Kasumi-1 (cell line): ENCODE measurements at places on chromosomes 3 and 15.
A peak's percentile ranks its signal among the peaks of the same experiment; 100 is the strongest.

- no peak for DNase-seq
Observed at GRCh38 chr3:111496894-111497559, 45.0 kb upstream of the CD96 start.

DNA sequence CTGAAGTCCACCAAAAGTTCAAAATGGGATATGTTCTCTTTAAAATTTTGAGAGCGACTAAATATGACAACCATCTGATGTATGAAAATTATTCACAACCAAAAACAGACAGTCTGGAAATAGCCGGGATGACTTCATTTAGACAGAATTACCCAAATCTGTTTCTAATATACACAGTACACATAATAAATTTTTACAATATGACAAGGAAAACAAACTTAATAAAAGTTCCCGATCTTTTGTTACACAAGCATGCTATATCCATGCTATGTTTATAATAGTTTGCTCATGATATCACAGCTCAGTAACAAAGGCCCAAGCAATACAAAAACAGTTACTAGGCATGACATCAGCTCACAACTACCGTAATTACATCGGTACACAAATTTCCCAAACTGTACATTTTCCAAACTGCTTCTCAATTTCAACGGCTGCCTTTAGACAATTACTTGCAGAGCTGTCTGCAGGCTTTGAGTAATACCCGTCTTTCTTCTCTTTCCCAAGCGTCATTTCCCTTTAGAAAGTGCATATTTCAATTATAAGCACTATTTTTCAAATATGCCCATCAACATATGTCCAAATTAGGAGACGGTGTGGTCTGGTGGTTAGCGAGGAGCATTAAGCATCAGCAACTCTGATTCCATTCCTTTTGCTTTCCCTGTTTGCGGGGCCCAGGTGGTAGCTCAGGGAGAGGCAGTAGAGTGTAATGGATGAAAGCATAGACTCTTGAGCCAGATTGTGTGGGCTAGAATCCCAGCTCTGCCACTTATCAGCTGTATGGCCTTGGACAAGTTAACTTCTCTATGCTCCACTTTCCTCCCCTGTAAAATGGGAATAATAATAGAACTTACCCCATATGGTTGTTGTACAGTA lies 481.2 kb downstream of the FOXP1 start:
- DNase-seq: no peak

GRCh38 chr3:65907232-65908130 lies 131.2 kb downstream of the MAGI1 start:
- DNase-seq: no peak

GRCh38 chr3:71406972-71407810 lies 176.3 kb downstream of the FOXP1 start:
- DNase-seq: no peak

GRCh38 chr3:61725851-61726333 lies 164.5 kb downstream of the PTPRG start:
- DNase-seq: no peak

GRCh38 chr3:53846134-53846850 lies at the start of the genes CHDH and IL17RB:
CHDH (minus strand) TSS chr3:53846419; CDS start chr3:53824008, 22,411 bp downstream.
IL17RB (plus strand) TSS chr3:53846568; CDS start chr3:53846589, 21 bp downstream.
- DNase-seq: no peak

DNA sequence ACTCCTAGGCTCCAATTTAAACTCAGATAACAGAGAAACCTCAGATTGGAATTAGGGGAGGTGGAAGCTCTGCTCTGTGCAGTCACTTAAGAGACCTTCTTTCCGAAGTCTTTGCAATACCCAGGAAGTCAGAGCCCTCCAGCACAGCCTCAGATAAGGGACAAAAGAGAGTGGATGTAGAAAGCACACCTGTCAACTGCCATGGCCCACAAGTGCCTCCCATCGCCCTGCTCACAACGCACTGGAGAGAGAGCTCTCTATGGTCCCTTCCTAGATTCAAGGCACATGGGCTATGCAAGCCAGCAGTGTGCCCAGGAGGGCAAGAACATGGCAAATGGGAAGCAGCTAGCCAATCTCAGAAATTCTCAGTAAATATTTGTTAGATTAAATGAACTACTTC lies 47.3 kb upstream of the TBL1XR1 start:
- no peak for DNase-seq

DNA sequence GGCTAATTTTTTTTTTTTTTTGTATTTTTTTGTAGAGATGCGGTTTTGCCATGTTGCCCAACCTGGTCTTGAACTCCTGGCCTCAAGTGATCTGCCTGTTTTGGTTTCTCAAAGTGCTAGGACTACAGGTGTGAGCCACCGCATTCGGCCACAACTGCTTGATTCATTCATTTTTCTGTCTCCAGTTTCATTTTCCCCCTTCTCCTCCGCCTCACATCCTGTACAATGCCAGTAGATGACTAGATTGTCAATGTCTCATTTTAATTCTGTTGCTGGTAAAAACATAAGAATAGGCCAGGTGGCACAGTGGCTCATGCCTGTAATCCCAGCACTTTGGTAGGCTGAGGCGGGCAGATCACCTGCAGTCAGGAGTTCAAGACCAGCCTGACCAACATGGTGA lies 12.0 kb upstream of the ZNF592 start:
- DNase-seq: no peak

GRCh38 chr3:75192146-75192616 lies 471.9 kb upstream of the FRG2C start:
- peak; percentile 54 for DNase-seq

DNA sequence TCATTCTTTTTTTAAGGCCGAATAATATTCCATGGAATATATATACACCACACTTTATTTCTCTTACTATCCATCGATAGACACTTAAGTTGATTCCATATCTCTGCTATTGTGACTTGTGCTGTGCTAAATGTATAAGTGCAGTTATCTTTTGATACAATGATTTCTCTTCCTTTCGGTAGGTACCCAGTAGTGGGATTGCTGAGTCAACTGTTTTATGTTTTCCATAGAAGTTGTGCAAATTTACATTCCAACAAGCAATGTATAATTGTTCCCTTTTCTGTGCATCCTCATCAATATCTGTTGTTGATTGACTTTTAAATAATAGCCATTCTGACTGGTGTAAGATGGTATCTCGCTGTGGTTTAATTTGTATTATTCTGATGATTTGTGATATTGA lies 81.0 kb downstream of the STXBP5L start:
- no peak for DNase-seq

DNA sequence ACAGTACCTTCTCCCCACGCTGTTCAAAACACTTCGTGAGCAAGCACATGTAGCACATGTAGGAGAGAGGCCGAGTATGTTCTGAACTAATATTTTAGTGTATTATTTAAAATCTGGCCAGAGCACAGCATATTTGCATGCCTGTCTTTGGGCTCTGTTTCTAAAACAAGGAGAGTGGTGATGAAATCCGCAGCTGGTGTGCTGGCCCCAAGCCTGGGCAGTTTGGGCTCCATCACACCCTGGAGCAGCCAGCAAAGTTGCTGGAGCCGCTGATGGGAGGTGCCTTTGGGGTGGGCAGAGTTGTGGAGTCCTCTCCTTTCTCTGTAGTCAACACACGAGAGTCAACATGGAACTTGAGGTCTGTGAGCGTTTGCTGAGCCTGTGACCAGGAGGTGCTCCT lies 116.6 kb downstream of the SLCO3A1 start:
- no peak for DNase-seq

- no peak for DNase-seq
Observed at GRCh38 chr3:183094711-183095110, 4.6 kb downstream of the MCCC1 start.

DNA sequence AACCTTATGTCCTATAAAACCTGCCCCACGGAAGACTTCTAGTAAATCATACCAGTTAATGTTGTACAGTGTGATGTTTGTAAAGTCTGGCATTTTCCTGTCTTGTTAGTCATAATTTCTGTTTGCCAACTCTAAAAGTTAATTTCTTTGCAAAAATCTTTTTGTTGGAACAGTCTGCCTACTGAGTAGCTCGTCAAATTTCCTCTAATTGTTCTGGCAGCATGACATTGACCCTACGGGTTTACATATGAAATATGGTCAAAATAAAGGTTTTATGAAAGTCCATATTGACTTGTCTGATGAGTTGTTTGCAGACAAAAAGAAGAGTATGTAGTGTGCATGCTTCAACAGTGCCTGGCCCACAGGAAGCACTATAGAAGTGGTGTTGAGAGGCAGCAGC lies 79.8 kb upstream of the SOX2 start:
- no peak for DNase-seq

DNA sequence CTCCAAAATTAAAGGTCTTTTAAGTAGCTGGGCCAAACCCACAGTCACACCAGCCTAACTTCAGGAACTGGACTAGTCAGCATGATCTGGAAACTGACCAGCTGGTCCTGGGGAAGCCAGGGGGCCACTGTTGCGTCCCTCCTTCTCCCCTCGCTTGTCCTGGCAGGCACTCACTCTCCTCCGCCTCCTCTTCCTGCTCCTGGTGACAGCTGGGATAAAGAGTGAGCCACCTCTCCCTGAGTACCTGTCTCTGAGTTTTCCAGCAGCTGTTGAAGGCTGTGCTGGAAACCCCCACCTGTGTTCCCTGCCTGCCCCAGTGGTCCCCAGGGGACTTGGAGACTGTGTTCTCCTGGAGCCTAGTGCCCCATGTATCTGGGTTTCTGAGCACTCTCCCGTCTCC lies 56.0 kb downstream of the FGD5 start:
- DNase-seq: no peak

GRCh38 chr3:112740835-112741234 lies 99.9 kb upstream of the CCDC80 start:
- DNase-seq: no peak

DNA sequence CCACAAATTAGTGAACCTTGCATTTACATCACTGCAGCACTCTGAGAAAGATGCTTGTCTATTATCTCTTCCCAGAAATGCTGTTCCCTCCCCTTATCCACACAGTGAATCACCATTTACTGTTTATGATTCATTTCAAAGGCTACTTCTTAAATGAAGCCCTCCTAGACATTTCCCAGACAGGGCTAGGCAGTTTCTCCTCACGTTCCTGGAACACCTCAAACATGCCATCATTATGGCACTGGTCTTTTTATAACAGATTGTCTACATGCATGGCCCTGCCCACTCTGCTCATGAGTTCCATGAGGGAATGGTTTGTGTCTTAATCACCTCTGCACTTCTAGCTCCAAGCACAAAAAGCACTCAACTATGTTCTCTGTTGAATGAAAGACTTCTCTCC lies 32.2 kb upstream of the TM2D3 start:
- DNase-seq: no peak

GRCh38 chr3:167162083-167162482 lies 218.0 kb downstream of the ZBBX start:
- DNase-seq: peak; percentile 73

DNA sequence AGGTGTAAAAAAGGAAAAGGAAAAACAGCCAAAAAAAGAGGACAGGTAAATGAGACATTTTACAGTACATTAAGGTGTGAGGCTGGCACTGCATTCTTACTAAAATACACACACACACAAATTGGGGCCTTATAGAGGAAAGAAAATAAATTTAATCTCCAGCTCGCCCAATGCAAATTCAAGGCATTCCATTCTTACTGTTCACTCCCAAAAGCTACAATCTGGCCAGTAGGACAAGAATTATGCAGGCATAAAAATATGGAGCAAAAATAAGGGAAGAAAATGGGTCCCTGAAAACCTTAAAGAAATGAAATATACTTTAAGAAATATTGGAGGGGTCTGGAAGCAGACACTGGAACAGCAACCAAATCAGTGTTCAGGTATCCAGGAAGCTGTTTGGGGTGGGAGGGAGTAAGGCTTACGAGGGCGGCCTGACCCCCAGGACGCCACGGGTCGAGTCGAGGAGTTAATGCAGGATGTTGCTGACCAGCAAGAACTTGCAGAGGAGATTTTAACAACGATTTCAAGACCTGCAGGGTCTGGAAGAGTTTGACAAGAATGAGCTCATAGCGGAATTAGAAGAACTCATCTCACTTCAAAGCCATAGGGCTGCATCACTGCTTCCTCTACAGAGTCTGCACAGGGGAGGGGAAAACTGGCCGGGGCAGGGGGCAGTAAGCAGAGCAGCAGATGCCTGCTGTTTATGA lies 245.5 kb downstream of the TBL1XR1 start:
- DNase-seq: no peak

- DNase-seq: no peak
Observed at GRCh38 chr3:49792371-49793150, 6.2 kb upstream of the IP6K1 start.

DNA sequence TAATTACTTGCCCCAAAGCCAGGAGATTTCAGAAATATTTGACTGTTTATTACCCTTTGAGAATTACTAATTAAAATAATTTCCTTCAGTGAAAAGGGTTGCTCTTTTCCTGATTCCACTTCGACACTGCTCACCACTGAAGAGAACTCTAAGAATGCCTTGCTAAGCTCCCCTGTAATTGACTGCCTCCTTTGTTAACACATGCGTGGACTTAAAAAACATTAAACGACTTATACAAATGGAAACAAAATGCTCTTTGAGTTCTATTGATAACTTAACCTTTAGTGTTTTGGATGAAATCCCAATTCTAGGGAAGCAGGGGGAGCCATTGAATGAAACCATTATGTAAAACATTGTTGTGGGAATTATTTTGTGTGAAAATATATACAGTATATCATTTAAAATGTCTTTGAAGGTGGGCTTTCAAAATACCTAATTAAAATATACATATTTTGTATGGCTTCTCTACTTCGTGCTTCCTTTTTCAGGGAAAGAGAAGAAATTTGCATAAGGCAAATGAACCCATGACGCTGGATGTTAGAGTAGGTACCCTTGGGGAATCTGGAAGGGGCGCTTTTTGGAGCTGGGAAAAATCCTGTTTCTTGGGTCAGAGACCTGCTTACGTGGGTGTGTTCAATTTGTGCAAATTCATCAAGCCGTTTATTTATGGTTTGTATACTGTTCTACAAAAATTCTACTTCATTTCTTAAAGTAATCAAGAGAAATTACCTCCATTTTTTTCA lies 64.2 kb downstream of the WWTR1 start:
- no peak for DNase-seq

DNA sequence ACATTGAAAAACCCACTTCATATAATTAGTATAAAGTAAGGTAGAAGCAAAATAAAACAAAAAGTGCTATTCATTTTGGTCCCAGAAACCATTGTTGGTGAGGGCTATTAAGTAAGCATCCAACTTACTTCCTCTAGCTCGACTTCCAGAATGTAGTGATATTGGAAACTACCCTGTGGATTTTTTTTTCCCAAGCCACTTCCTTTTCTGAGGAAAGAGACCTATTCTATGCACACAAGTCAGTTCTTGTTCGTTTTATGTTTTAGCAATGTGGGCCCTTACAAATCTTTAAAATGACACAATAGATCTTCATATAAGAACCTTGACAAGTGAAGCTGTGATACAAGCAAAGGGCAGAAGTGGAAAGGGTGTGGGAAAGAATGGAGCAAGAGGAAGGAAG lies 402.0 kb upstream of the TBL1XR1 start:
- peak; percentile 8 for DNase-seq

GRCh38 chr15:70752193-70752635 lies 11.1 kb downstream of the UACA start:
- no peak for DNase-seq

DNA sequence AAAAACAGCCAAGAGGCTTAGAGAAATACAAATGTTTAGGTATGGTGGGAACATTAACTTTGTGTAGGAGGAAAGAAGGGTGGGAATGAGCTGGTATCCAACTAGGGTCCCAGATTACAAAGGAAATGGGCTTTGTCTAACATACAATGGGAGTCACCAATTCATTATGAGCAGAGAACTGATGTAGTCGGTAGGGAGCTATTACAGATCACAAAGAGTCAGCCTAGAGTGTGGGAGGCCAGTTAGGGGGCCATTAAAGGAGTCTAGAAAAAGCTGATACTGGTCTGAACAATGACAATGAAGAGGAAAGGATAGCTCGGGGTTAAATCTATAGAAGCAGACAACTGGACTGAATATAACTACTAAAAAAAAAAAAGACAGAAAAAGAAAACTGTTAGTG lies 15.5 kb downstream of the ANO10 start:
- no peak for DNase-seq
